ENCODE measurements at places on chromosomes 1 and 21.

DNA sequence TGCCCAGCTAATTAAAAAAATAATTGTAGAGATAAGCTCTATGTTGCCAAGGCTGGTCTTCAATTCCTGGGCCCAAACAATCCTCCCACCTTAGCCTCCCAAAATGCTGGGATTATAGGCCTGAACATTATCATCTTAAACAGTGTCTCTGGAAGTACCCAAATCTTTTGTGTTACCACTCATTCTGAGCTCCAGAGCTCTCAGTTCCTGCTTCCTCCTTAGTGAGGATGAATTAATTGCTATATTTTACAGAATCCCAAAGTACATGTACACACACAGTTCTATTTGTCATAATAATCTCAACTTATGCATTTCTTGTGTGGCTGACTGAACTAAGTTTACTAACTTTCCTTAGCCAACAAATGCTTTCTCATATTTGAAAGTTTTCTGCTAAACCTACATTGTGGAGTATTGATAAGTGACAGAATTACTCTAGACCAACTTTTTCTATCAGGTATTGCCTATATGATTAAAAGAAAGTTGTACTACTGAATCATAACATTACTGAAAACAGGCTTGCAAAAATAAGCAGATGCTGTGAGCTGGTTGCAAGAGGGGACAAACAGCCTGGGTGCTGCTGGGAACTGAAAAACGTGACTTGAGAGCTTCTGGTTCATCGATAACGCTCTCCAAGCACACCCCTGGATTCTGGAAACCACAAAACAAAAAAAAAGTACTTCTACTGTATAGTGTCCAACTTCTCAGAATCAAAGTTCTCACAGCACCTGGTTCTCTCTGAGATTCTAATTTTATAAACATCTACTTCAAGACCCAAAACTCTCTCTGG, 15.3 kb downstream of the VAV3 start:
- no peak for DNase-seq

- no peak for DNase-seq
These were observed 293.7 kb downstream of the KCTD3 start for GRCh38 chr1:215860833-215861232.

- DNase-seq: no peak
These were observed 449.5 kb upstream of the PROX1 start for GRCh38 chr1:213538251-213538650.

DNA sequence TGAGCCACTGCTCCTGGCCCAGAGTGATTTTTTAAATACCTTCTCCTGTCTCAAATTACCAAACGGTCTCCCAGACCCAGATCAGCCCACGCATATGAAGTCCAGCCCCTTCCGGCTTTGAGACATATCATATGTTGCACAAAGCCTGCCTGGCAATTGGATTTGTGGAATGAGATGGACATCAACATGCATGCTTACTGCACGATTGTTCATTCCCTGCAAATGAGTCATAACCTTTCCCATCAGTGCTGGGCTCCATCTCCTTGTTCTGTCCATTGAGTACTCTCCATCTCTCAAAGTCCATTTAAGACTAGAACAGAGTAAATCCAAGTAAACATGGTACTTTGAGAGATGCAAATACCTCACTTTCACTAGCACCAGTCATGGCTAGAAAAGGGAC, 612.2 kb upstream of the USP24 start:
- peak; percentile 93 for DNase-seq

GRCh38 chr1:9422911-9423505, 116.3 kb upstream of the SLC25A33 start:
- no peak for DNase-seq

GRCh38 chr1:175471039-175471800, 272.2 kb downstream of the TNR start:
- DNase-seq: peak; percentile 95

- peak; percentile 92 for DNase-seq
These were observed 147.8 kb downstream of the TLR5 start for GRCh38 chr1:222995236-222995580.

GRCh38 chr1:167516404-167517388, 1.6 kb downstream of the CD247 start:
- no peak for DNase-seq

- DNase-seq: no peak
These were observed 169.4 kb upstream of the HMCN1 start for GRCh38 chr1:185564816-185565215.
